Fibroblast of upper back skin (primary cell): ENCODE measurements at places on chromosomes 11 and 22.

GRCh38 chr22:36358533-36359469 is 29.0 kb downstream of the MYH9 start:
- no peak for DNase-seq

DNA sequence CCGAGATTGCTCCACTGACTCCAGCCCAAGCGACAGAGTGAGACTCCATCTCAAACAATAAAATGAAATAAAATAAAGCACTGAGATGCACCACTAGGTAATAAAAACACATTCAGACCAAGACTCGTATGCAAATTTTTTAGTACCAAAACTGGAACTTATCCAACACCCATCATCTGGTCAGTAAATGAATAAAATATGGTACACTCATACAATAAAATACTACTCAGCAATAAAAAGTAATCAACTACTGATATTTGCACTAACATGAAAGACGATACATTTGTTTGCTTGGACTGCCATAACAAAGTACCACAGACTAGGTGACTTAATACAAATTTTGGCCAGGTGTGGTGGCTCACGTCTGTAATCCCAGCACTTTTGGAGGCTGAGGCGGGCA is 17.8 kb upstream of the POLD3 start:
- no peak for DNase-seq

GRCh38 chr11:72771507-72771906 is 19.3 kb upstream of the ARAP1 start:
- DNase-seq = peak; percentile 84

DNA sequence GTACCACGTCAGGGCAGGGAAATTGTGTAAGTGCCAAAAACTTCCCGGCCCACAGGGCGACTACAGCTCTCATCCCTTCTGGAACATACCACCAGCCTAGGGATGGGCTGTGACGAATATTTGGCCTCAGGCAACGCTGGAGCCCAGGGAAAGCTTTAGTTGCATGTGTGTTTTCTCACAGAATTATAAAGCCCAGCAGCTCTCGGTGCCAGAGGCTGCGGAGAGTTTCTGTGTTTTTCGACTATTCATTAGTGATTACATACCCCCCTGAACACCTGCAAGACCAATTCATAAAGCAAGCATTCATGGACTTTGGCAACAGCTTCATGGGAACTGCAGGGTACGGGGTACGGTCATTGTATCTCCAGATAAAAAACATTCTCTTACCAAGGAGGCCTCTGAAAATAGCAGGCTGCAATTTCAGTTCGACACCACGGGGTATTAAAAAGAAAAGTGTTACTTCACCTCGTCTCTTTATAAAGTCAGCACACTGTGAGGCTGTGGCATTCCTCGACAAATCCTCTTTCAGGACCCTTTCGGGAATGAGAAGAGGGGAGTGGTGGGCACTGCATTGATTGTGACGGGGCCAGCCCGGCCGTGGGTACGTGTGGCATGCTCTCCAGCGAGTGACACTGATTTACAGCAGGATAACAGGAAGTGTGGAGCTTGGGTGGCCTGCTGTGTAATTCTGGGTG is 243.6 kb upstream of the SORL1-AS1 start:
- DNase-seq = no peak

GRCh38 chr11:59705294-59705693 is 8.4 kb downstream of the OR10V1 start:
- peak; percentile 6 for DNase-seq

DNA sequence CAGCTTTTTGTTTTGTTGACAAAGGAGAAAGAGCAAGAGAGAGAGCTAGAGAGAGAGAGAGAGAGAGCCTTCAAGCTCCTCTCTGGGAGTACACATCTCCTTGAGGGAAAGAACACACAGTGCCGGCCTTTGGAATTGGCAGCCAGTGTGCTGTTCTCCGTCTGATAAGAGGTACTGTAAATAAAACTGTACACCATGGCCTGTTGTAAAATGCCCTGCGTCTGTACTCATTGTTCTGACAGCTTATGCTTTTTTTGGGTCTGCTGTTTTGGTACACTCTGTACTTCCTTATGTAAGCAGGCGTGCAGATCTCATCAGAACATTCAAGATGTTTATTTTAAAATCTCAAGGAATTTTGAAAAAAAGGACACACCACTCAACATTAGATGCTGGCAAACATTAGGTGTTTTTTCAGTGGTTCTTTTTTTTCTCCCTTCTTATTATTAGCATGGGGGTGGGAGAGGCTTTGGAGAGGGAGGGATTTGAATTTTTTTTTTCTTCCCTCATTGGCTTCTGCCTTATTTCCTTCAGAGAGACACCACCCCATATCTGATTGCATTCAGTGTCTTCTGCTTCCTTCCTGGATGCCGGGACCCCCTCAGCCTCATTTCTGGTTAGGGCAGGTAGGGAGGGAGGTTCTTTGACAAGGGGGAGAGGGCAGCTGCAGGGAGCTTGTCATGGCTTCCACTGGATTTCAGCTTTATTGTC is 116.8 kb upstream of the NNMT start:
- no peak for DNase-seq

DNA sequence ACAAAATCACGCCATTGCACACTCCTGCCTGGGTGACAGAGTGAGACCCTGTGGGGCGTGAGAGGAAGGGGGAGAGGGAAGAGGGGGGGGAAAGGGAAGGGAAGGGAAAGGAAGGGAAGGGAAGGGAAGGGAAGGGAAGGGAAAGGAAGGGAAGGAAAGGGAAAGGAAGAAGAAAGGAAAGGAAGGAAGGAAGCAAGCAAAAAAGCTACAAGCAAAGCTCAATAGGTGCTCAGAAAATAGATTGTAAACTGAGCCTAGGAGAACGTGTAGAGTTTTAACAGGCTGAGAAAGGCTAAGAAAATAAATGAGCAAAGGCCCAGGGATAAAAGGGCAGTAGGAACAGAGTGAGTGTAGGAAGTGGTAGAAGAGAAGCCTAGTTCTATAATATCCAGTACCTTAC is 30.8 kb upstream of the GDPD4 start:
- no peak for DNase-seq

DNA sequence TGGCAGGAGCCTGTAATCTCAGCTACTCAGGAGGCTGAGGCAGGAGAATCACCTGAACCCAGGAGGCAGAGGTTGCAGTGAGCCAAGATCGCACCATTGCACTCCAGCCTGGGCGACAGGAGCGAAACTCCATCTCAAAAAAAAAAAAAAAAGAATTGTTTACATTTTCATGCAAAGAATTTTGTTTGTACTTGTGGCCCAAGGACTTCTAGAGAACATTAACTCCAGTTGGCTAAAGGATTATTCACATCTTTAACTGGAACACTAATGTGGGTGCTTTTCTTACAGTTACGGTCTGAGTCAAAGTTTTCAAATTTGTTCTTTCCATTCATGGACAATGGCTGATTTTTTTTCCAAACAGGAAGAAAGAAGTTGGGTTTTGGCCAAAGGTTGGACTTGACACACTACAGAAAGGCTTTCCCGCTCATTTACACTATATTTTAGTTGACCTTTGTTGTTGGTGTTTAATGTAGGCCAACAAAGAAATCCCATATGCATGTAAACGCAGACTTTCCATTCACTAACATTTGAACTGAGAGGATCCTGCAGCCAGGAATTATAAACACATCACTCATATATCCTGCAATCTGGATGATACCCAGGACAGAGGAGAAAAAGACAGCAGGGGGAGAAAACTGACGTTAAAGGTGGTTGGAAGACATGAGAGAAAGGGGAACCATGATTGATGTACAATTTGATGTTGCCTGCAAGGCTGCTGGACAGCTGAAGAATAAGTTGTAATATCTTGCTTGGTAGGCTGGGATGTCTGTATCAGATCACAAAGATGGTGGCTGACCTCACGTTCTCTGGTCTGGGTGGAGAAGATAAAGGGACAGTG is 13.1 kb downstream of the POU2AF1 start:
- DNase-seq = no peak

DNA sequence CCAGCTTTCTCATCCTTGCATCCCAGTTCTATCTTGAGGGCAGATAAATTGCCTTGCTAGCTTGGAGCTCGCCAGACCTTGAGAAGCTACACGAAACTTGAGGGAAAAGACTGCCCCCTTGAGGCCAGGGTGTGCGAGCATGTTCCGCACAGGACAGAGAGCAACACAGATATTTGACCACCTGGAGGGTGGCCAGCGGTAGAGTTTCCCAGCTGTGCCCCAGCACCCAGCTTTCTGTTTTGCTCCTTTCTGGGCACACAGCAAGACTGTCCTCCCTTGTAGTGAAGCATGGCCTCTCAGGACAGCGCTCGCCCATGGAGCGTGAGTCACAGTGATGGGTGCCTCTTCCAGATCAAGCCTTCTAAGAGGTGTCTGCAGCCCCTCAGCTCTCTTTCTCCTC is 23.5 kb downstream of the SPATA19 start:
- peak; percentile 19 for DNase-seq

DNA sequence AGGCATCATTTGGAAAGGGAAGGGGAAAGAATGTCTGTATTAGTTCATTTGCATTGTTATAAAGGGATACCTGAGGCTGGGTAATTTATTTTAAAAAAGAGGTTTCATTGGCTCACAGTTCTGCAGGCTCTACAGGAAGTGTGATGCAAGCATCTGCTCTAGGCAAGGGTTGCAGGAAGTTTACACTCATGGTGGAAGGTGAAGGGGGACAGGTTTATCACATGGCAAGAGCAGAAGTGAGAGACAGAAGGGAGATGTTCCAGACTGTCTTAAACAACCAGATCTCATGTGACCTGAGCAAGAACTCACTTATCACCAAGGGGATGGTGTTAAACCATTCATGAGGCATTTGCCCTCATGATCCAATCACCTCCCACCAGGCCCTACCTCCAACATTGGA is 90.6 kb downstream of the CCDC83 start:
- no peak for DNase-seq

- peak; percentile 56 for DNase-seq
Measured at GRCh38 chr22:23774922-23775436, 2.3 kb downstream of the MMP11 start.

- DNase-seq = peak; percentile 21
Measured at GRCh38 chr11:109085708-109086373, 336.1 kb upstream of the C11orf87 start.

- no peak for DNase-seq
Measured at GRCh38 chr11:124736736-124737135, 3.0 kb upstream of the NRGN start.

DNA sequence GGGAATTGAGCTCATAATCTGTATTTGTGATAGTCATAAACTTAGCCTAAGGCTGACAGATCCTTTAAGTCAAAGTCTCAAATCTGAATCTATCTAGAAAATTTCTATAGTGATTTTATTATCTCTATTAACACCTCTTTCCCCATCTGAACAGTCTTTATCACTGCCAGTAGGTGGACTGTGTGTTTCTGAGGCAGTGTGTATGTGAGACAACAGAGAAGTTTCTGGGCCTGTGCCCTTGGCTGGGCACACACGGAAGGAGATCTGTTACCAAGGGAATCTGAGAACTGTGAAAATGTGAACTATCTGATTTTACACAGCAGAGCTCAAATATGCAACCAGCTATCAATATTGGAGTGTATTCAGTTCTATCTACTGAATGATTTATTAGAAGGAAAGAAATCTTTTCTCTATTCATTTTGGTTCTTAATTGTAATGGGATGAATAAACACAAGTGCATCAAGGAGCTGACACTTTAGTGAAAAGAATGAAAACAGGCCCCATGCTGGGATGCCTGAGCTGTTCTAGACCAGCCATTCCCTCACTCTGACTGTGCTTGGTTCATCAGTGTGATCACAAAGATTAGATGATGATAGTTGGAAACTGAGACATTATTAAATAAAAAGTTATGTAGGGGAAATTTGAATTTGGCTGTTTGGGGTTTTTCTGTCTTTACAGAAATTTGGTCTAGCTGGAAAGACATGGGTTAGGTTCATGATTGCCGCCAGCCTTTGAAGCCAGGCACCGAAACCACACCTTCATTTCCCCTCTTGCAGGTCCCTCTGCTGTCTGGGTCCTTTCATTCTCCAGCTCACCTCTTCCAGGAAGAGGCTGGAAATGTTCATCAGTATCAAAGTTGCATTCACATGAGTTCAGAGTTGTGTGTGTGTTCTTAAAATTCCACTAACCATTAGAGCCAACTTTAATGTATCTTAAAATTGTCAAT is 68.1 kb downstream of the LIF start:
- DNase-seq = no peak

DNA sequence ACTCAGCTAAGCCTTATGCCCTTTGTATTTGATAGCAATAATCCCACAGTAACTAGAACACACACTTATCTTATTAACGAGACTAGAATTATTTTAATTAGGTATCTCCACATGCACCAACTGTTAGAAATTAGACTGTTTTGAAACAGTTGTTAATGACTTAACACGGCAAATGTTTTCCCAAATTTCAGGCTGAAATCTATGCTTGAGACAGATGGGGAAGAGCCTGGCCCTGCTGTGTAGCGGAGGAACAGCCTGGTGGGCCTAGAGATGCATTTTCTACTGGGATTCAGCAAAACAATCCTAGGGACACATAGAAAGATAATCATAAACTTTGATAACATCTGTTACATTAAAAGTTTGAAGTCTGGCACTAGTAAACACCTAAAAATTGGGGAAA is 273.4 kb downstream of the TTC28 start:
- no peak for DNase-seq

GRCh38 chr11:2787816-2788167 is 88.0 kb upstream of the KCNQ1OT1 start:
- no peak for DNase-seq

DNA sequence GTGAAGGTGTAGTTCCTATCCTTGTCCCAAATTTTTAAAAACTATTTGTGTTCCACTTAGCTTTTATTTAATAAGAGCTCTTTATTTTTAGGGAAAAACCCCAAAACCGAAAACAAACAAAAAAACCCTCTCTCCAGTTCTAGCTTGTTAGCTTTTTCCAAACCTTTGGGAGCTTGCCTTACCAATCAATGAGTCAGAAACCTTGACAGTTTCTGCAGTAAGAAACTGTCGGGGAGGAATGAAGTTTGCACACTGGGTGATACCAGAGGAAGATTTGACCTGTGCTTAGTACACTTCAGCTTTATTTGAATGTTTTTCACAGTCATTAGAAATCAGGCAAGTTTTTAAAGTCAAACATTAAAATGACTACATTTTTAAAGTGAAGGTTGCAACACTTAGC is 105.0 kb downstream of the FAT3 start:
- DNase-seq = peak; percentile 62
